ENCODE measurements at places on chromosomes 3 and 15.

- DNase-seq, result no peak
These were observed 64.3 kb upstream of the LRRC3B start for GRCh38 chr3:26558257-26558656.

DNA sequence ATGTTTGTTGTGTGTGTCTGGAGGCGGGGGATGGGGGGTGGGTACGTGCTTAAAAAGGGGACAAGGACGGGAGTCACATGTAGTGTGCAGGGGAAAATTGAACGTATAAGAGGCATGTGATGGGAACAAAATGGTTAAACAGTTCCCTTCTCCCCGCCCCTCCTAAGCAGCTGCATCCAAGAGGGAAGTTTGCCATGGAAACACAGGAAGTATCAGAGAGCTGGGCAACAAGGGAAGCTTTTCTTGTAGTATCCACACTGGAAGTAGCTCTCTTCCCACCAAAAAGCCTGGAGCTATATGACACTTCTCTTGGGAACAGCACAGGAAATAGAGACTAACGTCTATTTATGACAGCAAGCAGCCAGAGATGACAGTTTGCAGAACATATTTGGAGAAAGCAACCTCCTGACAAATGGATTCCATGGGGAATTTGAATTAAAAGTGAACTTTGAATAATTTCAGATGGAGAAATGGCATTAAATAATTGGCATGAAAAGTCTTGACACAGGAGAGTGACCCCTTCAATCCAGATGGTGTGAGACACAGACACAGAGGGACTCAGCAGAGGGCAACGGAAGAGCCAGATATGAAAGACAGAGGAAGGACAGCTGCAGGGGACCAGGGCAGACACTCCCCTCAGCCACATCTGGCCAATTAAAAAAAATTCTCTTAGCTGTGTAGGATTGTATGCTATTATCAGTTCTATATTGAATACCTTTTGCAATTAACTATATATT is 294.2 kb upstream of the TBL1XR1 start:
- DNase-seq, result peak; percentile 11

DNA sequence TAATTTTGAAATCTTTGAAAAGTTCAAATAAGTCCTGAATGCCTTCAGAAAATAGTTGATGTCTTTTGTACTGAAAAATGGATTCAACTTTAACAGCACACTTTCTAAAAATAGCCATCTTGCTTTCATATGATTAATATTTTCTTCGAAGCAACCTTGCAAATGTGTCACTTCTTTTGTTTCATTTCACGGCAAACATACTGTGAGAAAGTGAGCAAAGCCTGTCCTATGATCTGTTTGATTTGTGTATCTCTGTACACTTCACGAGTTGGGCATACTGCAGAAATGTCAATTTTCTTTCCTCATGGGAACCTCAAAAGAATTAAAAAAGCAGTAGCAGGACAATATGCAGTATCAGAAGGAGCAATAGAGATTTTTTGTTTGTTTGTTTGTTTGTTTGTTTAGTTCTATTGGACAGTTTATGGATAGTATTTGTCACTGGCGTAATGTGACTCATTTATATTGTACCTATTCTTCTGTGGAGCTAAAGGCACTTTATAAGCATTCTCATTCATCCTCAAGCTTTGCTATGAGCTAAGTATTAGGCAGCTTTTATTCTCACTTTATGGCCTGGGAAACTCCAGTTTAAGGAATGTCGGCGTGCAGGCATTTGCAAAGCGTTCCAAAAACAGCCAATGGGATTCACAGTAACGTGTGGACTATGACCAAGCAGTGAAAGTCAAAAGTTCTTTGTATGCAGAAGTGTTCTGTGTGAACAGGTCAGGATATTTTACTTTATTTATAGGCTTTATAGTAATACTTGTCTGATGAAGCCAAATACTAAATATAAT is 572.0 kb downstream of the NAALADL2 start:
- peak; percentile 32 for DNase-seq

GRCh38 chr15:57559875-57560274 is 31.8 kb upstream of the MYZAP start:
- DNase-seq, result peak; percentile 25

- DNase-seq, result no peak
These were observed 35.7 kb downstream of the PYGO1 start for GRCh38 chr15:55552451-55552850.

GRCh38 chr3:65678516-65678915 is 360.2 kb downstream of the MAGI1 start:
- DNase-seq, result no peak

DNA sequence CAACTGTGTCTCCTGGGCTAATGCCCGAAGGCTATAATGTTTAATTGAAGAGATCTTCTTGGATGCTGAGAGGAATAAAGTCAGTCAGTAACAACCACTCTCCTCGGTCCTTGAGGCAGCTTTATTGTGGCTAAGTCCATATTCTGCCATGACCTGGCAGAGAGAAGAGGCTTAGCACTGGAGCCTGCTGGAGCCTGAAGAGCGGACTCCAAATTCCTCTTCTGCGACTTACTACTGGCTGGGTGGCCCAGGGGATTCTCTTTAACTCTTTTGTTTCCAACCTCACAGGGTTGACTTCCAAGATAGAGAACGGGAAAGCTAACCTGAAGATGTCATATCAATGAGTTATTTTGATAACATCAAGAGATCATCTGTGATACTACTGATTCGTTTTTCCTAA is 71.1 kb downstream of the MYO1E start:
- no peak for DNase-seq

- no peak for DNase-seq
These were observed 2.1 kb upstream of the CPB1 start for GRCh38 chr3:148825476-148825875.

DNA sequence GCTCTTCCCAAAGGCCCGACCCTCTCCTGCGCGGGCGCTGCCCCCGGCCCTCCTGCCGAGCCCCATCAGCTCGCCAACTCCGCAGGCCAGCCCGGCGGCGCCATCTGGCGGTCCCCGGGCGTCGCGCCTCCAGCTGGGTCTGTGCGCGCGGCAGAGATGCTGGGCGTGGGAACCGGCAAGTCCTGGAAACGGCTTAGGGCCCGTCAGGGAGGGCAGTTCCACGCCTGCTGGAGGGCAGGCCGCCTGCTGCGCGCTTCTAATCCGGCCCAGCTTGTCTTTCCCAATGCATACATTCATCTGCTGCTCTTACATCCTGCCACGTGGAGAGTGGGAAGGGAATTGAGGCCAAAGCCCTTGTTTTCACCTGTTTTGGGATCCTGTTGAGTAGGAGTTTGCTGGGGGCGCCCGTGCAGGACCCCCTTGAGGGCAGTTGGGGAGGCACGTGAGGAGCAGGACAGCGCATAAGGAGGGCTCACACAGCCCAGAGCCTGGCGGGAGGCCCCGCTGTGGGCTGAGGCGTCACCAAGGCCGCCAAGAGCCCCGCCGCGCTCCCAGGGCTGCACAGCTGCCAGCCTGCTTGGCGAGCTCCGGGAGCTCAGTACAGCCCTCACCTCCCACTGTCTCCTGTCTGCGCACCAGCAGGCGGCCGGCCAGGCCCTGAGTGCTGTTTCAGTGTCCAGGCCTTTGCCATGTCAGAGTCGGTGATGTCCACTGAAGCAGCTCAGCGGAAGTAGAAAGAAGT is 165.6 kb downstream of the NSMCE3 start:
- DNase-seq, result peak; percentile 91

DNA sequence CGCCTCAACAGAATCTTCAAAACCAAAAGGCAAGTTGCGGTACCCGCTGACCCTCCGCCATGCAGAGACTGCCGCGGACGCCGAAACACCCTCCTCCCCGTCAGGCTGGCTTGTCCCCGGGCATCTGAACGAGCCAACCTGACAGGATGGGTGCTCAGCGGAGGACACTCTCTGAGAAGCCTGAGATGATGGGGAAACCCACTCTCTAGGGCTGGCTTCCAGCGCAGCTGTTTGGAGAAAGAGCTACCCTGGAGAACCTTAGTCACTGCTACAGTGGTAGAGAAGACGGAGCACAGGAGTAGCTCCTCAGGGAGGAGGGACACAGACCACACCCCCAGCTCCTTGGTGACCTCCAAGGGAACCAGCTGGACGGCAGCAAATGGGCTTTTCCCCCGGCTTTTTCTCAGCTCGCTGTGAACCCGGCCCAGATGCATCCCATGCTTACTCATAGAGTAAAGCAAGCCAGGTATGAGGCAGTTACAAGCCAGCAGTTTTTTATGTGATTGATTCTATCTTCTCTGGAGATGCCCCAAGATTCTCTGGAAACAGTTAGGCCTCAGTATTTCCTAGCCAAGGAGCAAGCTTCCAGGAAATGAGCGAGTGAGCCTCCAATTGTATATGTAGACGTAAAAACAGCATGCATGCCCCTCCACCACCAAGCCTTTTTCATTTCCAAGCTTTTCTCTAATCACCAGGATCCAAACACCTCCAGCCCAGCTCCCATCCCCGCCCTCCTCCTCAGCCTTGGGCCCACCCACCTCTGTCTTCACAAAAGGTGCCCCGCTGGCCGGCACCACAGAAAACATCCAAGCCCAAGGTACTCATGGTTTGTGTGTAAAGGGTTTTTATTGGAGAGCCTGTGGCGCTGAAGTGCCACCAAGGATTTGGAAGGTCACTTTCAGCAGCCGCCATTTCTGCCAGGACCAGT is 38.7 kb downstream of the FAM174B start:
- DNase-seq, result no peak

DNA sequence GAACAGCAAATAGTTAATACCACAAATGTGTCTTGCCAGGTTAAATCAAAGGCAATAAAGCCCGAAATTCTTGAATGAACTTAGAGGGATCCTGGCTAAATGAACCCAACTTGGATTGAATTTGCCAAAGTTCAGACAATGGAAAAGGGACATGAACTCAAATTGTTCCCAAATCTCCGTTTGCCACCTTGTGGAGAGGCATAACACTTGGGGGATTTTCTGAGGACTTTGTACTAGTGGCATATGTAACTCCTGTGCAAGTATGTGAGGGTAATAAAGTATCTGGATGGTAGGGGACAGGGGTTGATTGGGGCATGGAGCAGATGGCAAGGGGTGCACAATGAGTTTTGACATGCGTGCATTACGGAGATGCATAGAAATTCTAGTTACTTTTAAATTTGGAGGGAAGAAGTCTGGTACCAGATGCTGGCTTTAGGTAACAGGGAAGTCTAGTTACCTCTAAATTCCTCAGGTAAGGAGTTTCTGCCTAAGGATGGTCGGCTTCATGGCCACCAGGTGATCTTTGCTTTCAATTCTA is 1.2 kb upstream of the TCAIM start:
- no peak for DNase-seq

GRCh38 chr3:120145542-120146285 is 51.5 kb upstream of the GSK3B start:
- peak; percentile 74 for DNase-seq

GRCh38 chr3:172903642-172904320 is 153.3 kb downstream of the ECT2 start:
- no peak for DNase-seq

DNA sequence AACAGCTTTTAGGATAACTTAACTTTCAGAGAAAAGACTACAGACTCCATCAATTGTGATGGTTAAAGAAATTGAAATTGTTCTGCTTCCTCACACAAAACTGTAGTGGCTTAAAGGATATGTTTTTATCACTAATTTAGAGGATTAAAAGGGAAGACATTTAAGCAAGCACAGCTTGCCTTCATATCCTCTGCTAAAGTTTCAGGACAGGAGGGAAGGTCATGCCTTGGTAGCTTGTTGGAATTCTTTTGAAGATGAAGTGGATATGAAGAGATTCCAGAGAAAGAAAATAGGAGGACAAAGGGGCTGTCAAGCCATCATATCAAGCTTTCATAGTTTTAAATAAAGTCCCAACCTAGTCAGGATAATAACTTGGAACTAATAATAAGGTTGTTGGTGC is 33.1 kb downstream of the CCDC80 start:
- DNase-seq, result no peak

DNA sequence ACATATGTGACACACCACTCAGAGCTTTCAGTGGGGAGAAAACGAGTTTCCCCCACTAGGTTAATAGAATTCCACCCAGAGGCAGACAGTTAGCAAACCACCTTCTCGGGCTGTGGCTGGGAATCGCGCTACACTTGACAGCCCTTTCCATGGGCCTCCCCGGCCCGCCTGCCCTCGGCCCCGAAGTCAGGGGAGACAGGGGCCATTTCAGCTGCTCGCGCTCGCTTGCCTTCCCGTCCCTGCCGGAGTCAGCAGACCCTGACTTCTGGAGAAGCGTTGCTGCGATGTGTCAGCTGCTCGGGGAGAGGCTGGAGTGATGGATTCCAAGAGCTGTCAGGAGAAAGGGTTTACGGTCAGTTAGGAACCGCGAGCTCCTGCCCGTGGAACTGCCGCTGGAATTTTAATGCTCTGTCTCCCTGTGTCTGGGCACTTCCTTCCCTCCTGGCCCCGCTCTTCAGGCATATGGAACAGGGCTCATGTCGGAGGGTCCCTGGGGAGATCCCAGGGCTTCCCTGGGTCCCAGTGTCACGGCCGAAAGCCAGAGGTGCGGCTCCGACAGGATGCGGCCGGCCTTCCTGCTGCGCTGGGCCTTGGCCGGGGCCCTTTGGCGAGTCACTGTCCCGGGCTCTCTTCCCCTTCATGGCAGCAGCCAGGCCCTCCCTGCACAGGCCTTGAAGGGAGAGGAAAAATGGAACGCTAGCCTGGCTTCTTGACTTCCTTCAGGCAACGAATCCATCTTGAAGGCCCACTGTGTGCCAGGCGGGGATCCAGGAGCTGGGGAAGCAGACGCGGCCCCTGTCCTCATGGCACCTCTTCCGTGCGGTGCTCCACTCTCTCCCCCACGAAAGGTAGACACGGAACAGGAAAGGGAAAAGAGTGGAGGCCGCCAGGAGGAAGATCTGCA is 38.4 kb upstream of the VPS8 start:
- DNase-seq, result no peak

- DNase-seq, result no peak
These were observed 38.8 kb upstream of the B3GNT5 start for GRCh38 chr3:183214277-183214612.

DNA sequence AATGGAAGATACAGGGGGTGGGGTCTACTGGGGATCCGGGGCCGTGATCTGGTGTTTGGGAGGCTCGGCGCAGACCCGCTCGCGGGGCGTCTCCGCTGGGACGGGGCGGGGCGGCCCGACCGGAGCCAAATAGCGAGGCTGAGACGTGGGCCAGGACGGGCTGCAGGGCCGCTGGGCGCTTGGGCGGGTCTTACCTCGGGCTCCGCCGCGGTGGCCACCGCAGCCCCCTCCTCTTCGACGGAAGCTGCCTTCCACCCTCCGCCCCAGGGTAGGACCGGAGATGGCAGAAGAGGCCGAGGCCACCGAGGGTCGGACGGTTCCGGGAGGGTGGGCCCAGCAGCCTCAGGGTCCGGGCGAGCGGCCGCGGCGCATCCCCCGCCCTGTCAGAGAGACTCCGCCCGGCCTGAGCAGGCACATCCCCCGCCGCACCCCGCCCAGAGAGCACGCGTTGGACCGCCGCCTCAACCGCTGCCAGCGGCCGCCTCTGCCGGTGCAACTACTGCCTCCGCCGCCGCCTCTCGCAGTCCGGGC is 399 bp downstream of the MYO9A start:
- DNase-seq, result peak; percentile 87

GRCh38 chr3:11536936-11537612 is 106.6 kb downstream of the VGLL4 start:
- no peak for DNase-seq

All from iris pigment epithelial cell (primary cell).